SK-N-SH (cell line): ENCODE measurements at places on chromosomes 12 and 14.
A peak's percentile ranks its signal among the peaks of the same experiment; 100 is the strongest.

GRCh38 chr14:33377596-33378390, 439.1 kb downstream of the NPAS3 start:
- H3K36me3 ChIP-seq = no peaks in the 10 kb centered on the region
- H3K4me1 ChIP-seq = no peaks in the 10 kb centered on the region
- no peaks in the 10 kb centered on the region for H3K27me3 ChIP-seq

DNA sequence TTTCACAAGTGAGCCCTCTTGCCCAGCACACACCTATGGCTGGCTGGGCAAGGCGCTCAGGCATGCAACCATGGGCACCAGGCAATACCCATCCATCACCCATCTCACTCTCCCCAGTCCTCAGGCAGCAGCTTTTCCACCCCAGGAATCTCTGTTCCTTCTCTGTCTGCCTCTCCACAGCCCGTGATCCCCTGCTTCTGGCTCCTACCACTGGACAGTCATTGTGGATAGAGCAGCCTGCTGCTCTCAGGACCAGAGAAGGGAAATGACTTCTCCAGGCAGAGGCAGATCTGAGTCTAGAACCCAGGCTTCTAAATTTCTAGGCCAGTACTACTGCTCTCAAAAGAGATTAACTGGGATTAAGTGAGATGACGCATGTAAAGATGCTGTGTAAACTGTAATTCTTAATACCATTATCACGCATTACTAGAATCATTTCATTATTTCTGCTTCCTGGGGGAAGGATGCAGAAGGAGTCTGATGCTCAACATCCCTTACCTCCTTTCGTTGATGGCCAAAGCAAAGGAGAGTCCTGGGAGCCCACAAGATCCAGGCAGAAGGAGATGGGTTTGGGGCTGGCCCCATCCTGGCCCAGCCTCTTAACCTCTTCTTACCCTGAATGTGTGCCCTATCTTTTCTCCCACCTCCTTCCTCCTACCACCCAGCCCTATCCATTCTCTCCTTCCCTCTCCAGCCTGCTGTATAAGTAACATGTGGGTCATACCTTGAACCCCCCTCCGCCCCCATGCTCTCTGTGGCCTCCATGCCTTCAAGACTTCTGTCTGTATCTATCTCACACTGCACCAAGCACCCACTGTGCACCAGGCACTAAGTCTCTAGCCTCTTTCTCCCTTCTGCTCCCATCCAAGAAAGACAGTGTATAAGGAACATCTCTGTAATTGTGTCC, 4.8 kb upstream of the AQP5 start:
- no peaks in the 10 kb centered on the region for H3K27me3 ChIP-seq
- H3K27ac ChIP-seq = no peak overlapping the region
- DNase-seq = no peak
- H3K36me3 ChIP-seq = no peaks in the 10 kb centered on the region

DNA sequence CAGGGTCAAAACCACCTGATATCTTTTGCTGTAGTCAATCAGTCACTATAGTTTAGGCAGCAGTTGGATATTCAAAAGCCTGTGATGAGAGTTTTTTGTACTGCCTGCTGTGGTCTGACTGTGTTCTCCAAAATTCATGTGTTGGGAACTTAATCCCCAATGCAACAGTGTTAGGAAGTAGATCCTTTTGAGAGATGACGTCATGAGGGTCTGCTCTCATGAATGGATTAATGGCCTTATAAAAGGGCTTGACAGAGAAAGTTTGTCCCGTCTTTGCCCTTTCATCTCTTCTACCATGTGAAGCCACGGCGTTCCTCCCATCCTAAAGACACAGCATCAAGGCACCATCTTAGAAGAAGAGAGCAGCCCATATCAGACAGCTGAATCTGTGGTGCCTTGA, 50.8 kb upstream of the PDE3A start:
- no peaks in the 10 kb centered on the region; the same call in none of the 2 replicates for H3K4me1 ChIP-seq
- H3K4me3 ChIP-seq = no peak overlapping the region
- DNase-seq = no peak

DNA sequence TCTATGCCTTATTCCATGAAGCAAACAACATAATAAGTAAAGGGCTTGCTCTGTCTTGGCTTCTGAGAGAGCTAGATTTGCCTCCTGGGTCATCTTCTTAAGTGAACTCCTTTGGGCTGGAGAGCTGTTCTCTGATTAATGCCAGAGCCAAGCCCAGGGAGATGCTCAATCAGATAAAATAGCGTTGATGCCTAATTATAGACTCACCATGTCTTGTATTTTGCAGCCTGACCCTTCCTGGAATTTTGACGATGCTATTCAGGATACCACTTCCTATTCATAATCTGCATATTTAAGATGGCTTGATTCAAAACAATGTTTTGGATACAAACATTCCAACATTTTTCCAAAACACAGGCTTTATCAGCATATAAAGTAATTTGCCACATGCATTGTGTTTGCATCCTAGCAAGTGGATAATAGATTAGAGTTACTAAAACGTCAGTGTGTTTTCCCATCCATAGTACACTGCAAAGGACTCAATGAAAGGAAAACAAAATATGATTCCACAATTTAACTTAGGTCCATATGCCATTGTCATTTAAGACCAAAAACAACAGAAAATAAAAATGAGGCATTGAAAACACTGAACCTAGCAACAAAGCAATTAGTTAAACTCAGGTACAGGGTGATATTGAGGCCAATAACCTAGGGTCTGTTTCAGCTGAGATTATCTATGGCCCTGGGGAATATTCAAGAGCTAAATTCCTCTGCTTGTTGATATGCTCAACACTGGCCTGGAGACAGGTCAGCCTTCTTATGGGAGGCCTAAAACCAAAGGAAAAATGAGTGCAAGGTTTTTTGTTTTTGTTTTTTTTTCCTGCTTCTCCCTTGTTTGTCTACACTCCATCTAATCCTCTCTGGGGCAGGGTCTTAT, 184.2 kb upstream of the FOXN3 start:
- no peak overlapping the region; the same call in 1 of the 2 replicates for H3K4me3 ChIP-seq
- no peak for DNase-seq
- H3K27me3 ChIP-seq = no peaks in the 10 kb centered on the region

DNA sequence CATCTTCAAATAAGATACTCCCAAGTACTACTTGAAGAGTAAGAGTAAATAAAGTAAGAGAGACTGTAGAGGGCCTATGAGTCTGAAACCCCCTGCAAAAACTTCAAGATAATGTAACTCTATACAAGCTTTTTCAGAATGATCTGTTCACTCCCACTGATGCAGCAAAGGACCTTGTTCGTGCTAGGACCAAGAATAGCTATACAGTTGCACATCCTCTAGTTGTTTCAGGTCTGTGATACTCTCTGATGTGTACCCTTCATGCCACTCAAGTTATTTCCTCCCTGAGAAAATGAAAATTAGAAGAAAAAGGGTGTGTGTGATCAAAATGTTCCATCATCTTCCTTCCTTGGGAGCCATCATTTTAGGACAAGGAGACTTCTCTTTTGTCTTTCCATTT, 204.4 kb downstream of the ALX1 start:
- H3K4me1 ChIP-seq = no peaks in the 10 kb centered on the region
- H3K27ac ChIP-seq = no peak overlapping the region
- no peak for DNase-seq
- H3K4me3 ChIP-seq = no peak overlapping the region

DNA sequence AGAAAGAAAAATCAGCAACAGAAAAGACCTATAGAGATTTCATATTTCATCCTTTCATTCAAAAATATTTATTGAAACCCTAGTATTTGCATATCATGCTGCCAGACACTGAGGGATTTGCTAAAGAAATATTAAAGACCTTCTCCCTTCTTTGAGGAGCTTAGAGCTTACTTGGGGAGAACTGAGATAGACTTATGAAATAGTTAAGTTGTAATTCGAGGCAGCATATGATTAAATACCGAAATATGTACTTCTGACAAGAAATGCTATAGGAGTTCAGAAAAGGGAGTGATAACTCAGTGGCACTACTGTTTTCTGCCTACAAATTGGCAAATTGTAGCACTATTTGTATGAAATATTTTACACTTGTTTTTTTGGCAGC, 59.1 kb downstream of the PLXNC1 start:
- no peaks in the 10 kb centered on the region for H3K36me3 ChIP-seq
- no peak for DNase-seq
- H3K4me3 ChIP-seq = no peak overlapping the region
- H3K27ac ChIP-seq = no peak overlapping the region

DNA sequence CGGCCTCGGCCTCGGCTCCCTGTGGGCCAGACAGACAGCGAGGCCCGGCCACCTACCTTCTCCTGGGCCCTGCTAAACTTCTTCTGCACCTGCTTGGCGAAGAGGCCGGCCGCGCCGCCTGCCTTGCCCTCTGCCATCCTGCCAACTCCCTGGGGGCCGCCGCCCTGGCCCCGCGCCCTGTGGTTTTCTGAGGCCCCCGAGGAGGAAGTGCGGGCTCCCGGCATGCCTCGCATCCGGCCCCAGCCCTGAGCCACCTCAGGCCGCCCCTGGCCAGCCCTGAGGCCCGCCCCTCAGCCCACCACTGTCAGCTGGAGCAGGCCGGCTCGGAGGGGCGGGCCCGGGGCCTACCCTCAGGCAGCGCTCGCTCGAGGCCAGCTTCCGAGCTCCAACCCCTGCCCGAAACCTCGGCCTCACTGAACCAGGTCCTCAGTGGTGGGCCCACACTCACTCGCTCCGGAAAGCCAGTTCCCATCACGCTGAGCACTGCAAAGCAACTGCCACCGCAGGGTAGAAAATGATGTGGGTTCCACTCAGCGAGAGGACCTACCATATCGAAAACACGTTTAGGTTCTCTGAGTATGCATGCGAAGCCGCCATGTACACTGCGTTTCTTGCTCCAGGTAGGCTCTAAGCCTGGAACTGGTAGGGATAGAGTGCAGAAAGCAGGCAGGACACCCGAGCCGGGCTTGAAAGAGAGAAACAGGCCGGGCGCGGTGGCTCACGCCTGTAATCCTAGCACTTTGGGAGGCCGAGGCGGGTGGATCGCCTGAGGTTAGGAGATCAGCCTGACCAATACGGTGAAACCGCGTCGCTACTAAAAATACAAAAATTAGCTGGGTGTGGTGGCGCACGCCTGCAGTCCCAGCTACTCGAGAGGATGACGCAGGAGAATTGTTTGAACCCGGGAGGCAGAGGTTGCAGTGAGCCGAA, at the start of gene BIN2:
Gene BIN2, minus strand, starts transcription at position 209 of the 930 bp plus-strand sequence. Its CDS starts 72 bp downstream, at position 137.
- no peaks in the 10 kb centered on the region for H3K27me3 ChIP-seq
- H3K4me1 ChIP-seq = peaks cover 2% of the 10 kb centered on the region; the same call in 1 of the 2 replicates
- no peaks in the 10 kb centered on the region for H3K36me3 ChIP-seq

- H3K4me3 ChIP-seq = no peak overlapping the region
- no peaks in the 10 kb centered on the region for H3K27me3 ChIP-seq
- no peak for DNase-seq
- H3K36me3 ChIP-seq = no peaks in the 10 kb centered on the region
These were observed 369.0 kb downstream of the DIO2 start for GRCh38 chr14:79842270-79842669.

- no peak overlapping the region for H3K4me3 ChIP-seq
- H3K36me3 ChIP-seq = no peaks in the 10 kb centered on the region
These were observed 137.4 kb upstream of the C14orf180 start for GRCh38 chr14:104442107-104442551.

DNA sequence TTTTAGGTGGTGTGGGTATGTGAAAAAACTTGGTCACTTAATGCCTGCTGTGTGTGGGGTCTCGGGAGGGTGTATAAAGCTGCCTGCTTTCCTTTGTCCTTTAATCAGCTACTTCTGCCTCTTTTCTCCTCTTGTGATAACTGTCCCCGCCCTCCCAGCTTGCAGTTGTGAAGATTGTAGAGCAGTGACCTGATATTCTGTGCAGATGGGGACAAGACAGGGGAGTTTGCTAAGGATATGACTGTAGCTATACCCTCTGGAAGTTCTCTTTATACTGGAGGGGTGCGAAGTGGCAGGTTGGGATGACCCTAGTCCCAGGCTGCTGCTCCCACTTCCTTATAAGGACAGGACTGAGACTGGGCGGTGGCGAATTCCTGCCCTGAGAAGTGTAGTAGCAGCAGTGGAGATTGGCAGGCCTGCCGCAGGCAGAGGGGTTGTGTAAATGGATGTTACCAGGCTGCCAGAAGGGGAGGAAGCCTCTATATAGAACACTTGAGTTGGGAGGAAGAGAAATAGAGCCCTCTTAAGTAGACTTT, 835 bp downstream of the MYL6 start:
- H3K4me3 ChIP-seq = peak overlapping the region; percentile 87
- no peaks in the 10 kb centered on the region for H3K27me3 ChIP-seq
- peak; percentile 56 for DNase-seq
- H3K27ac ChIP-seq = peak overlapping the region; percentile 82
- H3K4me1 ChIP-seq = peaks cover 32% of the 10 kb centered on the region
- peaks cover 54% of the 10 kb centered on the region for H3K36me3 ChIP-seq

DNA sequence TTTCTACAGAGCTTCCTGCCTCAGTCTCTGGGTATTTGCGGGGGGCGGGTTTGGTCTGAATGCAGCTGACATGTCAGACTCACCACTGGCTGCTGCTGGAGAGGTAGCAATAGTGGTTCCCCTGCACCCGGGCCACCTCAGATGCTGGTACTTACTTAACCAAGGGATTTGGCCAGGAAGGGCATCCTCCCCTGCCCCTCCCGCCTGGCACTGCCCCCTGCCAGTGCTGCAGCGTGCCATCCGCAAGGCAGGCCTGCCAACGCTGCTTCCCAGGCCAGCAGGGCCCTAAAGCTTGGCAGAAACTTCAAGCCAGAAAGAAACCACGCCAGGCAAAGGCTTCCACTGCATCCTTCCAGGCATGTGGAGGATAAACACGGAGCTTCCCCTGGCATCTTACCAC, 22.1 kb downstream of the RAB35 start:
- no peak overlapping the region for H3K4me3 ChIP-seq
- H3K27ac ChIP-seq = no peak overlapping the region
- peak; percentile 47 for DNase-seq

- H3K27me3 ChIP-seq = no peaks in the 10 kb centered on the region
- peaks cover 21% of the 10 kb centered on the region; the same call in 1 of the 2 replicates for H3K4me1 ChIP-seq
- H3K36me3 ChIP-seq = no peaks in the 10 kb centered on the region
- no peak for DNase-seq
- no peak overlapping the region for H3K4me3 ChIP-seq
These were observed 8.4 kb upstream of the CALM1 start for GRCh38 chr14:90388437-90388836.

DNA sequence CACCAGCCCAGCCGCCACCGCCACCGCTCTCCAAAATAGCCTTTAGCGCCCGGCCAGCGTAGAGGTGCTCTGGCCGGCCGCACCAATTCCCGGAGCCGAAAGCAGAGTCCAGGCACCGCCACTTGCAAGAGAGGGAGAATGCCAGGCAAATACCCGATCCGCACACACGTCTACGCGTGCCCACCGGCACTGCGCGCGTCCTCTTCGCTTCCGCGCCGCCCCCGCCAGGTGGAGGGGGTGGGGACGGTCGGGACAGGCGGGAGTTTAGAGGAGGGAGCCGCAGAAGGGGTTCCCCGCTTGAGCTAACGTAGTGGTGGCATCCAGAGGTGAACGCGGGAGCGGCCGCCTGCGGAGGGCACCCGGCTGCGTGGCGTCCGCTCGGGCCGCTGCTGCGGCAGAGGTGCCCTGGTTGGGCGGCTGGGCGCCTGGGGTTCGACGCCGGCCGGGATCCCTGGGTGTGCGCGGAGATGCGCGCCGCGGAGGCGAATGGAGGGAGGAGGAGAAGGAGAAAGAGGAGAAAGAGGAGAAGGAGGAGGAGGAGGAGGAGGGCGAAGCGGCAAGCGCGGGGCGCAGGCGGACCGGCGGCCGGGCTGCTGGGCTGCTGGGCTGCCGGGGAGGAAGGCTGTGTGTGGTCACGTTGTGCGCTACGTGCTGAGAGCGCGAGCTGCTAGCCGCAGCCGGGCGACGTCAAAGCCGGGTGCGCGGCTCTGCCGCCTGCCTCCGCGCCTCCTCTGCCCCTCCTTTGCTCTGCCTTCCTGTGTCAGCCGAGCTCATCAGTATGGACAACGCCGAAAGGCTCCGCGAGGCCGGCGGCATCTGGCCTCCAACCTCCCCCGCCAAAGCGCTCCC, at the start of gene MDGA2:
Gene MDGA2, minus strand, starts transcription at position 140 of the 849 bp plus-strand sequence.
- no peaks in the 10 kb centered on the region for H3K27me3 ChIP-seq
- H3K4me3 ChIP-seq = no peak within 1 kb of the TSS
- no peak within 1 kb of the TSS for H3K27ac ChIP-seq
- peak; percentile 28 for DNase-seq
- H3K36me3 ChIP-seq = no peaks in the 10 kb centered on the region
